ENCODE measurements at places on chromosomes 16 and 17. TPM values are rescaled to one million over a fixed set of nuclear protein-coding genes. Genes with fewer than 3 reads are reported as not detected.

DNA sequence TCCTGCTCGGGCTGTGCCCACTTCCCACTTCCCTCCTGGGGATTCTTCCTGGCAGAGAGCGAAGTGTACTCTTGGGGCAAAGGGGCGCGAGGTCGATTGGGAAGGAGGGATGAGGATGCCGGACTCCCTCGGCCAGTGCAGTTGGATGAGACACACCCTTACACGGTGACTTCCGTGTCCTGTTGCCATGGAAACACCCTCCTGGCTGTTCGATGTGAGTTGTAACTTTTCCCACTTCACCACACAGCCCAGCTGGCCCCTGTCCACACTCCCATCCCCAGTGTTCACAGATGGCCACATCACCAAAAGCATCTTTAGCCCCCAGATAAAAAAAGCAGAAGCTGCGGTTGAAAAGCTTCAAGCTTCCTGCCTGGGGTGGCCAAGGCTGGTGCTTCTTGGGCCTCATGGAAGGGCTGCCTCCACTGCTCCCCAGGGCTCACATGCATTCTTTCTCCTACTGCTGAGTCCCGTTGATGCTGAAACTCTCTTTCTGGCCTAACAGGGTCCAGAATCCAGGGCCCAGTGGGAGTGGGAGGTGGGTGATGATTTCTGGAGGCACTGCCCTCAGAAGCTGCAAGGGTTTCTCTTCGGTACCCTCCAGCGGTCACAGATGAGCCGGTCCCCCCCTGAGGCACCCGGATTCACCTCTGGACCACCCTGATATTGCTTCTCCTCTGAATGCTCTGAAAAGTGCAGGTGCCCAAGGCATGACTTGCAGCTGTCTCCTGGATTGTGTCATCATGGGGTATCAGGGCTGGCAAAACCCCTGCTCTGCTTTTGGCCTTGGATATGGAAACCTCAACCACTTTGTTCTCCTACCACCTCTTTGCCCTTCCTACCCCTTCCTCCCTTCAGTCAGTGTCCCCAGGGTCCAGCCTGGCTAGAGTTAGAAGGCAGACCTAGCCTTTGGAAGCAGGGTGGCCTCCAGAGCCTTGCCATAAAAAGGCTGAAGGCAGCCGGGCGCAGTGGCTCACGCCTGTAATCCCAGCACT is 2.2 kb upstream of the TRAF4 start:
- peak; percentile 20 for DNase-seq

DNA sequence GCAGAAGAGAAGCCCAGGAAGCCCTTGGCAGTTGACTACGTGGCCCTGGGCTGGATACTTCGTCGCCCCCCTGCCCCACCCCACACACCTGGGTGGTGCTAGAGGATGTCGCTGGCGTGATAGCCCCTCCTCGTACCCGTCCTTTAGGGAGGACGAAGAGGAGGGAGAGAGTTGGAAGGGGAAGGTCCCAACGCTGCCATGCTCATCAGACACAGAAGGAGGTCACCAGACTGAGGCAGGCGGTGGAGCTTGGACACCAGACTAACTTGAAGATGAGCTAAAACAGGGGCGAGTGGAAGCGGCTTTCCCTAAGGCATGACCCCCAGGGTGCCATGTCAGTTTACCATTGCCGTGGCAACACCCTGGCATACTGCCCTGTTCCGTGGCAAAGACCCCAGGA is 11.0 kb downstream of the AIPL1 start:
- DNase-seq: no peak

The SMIM5 gene
- polyA plus RNA-seq: not detected

DNA sequence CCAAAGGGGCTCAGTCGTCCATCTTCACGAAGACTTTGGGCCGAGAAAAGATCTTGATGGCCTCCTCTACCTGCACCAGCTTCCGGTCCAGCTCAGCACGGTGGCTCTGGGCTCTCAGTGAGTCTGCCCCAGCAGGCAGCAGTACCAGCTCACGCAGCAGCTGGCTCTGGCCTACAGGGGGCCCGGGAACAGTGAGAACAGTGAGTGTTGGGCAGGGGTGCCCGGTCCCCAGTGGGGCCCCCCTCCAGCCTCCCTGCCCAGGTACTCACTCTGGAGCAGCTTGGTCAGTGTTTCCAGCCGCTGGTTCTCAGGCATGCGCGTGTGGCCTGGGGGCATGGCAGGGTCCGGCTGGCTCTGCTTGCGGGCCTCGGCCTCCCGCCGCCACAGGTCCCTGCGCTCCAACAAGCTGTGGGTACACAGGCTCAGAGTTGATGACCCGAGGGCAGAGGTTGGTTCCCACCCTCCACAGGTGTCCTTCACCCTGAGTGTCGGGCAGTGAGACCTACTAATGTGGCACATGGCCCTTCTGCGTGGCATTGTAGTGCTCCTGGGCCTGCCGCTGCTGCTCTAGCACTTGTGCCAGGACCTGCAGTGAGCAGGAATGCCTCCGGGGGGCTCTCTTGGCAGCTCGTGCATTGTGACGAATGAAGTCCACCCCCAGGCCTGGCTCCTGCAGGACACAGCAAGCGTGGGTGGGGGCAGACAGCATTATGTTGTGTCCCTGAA is 2.6 kb downstream of the PARD6A start:
- DNase-seq: peak; percentile 45

DNA sequence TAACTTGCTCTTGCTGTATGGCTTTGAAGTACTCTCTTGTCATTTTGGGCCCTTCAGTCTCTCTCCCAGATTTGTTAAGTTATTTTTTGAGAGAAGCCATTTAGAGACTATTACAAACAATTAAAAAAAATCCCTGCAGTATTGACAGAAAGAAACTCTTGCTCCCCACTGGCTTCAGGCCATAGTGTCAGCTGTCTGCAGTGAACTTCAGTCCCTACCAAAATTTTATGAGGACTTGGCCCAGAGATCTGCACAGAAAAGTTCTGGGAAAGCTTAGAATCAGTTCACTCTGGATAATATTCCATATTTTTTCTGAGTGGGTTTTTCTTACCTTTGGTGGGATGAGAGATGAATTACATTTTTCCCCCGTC is 30.9 kb upstream of the SUPT4H1 start:
- DNase-seq: no peak

- DNase-seq: peak; percentile 49
Measured at GRCh38 chr16:405548-406506, 4.1 kb downstream of the DECR2 start.

The RBFOX1 gene
- polyA plus RNA-seq: not detected

DNA sequence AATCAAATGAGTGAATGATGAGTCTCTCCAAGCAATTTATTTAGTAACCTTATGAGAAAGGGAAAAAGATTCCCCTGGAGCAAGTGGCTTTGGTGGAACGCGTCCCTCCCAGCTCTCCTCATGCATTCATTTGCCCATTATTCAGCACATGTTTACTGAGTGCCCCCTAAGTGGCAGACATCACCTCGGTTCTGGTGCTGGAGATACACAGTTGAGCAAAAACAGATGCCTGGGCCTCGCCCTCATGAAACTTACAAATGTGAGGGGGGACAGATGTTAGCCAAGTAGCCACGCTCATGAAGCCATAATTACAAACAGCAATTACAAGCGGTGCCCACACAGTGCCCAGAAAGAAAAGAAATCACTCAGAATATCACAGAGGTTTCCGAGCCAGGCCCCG is 45.1 kb upstream of the CIBAR2 start:
- DNase-seq: no peak

The FOXN1 gene
- not detected for polyA plus RNA-seq

The CA7 gene
- polyA plus RNA-seq: 0.05 TPM

DNA sequence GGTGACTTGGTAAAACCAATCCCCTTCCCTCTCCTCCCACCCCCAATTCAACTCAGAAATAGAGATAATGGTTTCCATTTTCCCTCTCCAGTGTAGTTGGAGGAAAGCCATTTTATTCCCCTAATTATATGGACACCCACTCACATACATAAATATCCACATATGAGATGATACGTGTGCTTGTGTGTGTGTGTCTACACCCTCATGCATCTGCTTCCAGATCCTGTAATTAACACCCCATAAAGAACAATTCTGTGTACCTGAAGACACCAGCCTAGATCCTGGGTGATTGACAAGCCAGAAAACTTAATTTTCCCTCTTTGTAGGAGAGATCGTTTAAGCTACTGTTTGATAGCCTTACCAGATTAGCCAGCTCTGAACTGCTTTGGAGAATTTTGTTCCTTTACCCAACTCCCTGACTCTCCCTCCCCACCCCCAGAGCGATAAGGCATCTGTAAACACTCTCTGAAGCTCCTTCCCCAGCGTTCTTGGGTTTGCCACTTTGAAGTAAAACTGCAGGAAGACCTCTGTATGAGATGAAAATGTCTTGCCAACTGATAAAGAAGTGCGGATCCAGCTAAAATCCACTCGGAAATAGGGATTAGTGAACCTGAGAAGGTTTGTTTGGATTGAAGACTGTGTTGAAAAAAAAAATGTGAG is 175.7 kb downstream of the RGS9 start:
- peak; percentile 3 for DNase-seq
